ENCODE measurements at places on chromosomes 5 and 9. TPM values are rescaled to one million over a fixed set of nuclear protein-coding genes. Genes with fewer than 3 reads are reported as not detected.

Gene GABRA1
- not detected for total RNA-seq

Gene PDLIM7
- total RNA-seq = 580 TPM

Gene PCDHA13
- not detected for total RNA-seq

Gene FIBCD1
- 0.14 TPM for total RNA-seq

Gene RFESD
- total RNA-seq = 2.0 TPM

Gene PTCH1
- 4.6 TPM for total RNA-seq

Gene ADAMTSL2
- 5.5 TPM for total RNA-seq

Gene BTNL8
- total RNA-seq = not detected

Gene PCDHGA6
- total RNA-seq = 6.6 TPM

Gene APBA1
- 9.2 TPM for total RNA-seq

Gene PCDHGB3
- total RNA-seq = 5.0 TPM

Gene ERAP2
- 4.8 TPM for total RNA-seq

Gene PPP3R2
- not detected for total RNA-seq

Gene FOXD4L3
- total RNA-seq = not detected
